ENCODE measurements at places on chromosomes 2 and 18.

GRCh38 chr2:99031481-99031880 is 95.5 kb upstream of the CRACDL start:
- no peak for DNase-seq

DNA sequence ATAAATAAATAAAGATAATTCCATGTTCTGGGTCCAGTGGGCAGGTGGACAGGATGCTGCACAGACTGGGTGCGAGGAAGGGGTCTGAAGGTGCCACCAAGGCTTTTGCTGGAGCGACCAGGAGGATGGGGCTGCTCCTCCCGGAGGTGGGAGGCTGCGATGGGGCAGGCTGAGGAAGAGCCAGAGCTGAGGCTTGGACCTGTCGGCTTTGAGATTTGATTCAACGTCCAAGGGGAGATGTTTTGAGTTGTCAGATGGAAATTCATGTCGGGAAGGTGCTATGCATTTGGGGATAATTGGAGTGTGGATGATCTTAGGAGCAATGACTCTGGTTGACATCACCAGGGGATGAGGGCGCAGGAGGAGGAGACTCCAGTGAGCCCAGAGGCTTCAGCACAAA is 11.7 kb downstream of the ALLC start:
- no peak for DNase-seq

DNA sequence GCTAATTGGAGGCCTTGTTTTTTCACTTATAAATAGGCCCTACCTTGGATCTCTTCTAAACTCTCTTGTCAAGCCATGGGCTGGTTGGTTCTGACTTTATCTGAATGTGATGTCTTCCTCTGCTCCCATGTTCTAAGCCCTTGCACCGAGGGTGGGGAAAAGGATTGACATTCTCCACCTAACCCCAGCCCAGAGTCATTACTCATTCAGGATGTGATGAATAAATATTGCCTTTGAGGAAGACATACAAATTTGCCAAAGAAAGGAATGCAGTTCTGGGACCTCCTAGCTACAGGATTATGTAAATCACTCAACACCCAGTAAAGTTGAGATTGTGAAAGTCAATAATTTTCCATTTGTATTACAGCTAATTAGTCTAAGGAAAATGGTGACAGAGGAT is 142.1 kb upstream of the LYPD6 start:
- DNase-seq: no peak

DNA sequence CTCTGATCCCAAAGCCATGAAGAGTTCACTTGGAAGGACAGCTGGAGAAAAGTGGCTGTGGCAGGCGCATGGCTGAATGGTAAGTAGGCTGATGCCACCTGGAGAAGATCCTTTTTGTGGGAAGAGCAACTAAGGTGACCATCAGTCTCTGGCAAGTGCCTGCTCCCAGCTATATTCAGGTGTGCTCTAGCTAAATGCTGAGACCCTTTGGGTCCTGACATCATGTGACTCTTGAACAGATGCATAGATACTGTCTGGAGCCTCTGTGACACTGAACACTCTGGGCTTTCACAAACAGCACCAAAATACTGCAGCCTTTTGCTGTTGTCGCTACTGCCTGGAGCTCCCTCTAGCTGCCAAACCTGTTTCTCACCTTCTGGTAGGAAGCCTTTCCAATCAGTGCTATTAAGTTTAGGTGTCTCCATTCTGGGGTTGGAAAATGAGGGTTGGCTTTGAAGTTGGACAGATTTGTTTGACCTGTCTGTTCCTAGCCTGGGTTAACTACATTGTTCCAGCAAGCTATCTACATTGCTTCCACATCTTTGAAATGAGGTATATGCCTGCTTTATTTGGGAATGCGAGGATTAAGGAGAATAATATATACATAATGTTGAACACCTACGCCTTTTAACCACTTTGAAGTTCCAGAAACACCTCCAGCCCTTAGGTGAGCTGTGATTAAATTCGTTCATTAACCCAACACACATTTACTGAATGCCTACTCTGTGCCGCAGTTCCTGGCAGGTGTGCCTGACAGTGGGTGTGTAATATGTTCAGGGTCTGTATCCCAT is 3.1 kb downstream of the EGR4 start:
- DNase-seq: peak; percentile 71

GRCh38 chr2:36487947-36488346 is 110.0 kb downstream of the FEZ2 start:
- DNase-seq: no peak

DNA sequence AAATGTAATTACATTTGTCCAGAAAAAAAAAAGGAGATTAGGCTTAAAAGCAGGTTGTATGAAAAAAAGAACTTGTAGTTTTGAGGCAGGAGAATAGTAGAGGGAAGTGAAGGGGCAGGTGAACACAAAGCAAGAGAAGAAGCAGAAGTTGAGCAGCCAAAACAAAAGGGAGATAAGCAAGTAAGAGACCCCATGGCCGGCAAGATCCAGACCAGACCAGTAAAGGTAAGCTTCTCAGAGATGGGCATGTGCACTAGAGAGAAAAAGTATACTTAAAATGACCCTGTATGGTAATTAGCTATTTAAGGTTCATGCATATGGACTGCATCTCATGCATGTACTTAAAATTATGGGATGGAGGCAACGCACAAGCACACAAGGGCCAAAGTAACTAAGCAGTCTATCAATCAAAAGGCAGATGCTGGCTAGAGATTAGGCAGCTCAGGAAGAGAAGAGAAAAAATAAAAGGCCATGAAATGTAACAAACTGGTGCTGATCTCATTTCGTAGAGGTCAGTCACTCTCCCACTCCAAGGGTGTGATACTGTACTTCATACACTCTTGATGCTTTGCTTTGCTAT is 9.7 kb downstream of the SIGLEC15 start:
- DNase-seq: no peak

DNA sequence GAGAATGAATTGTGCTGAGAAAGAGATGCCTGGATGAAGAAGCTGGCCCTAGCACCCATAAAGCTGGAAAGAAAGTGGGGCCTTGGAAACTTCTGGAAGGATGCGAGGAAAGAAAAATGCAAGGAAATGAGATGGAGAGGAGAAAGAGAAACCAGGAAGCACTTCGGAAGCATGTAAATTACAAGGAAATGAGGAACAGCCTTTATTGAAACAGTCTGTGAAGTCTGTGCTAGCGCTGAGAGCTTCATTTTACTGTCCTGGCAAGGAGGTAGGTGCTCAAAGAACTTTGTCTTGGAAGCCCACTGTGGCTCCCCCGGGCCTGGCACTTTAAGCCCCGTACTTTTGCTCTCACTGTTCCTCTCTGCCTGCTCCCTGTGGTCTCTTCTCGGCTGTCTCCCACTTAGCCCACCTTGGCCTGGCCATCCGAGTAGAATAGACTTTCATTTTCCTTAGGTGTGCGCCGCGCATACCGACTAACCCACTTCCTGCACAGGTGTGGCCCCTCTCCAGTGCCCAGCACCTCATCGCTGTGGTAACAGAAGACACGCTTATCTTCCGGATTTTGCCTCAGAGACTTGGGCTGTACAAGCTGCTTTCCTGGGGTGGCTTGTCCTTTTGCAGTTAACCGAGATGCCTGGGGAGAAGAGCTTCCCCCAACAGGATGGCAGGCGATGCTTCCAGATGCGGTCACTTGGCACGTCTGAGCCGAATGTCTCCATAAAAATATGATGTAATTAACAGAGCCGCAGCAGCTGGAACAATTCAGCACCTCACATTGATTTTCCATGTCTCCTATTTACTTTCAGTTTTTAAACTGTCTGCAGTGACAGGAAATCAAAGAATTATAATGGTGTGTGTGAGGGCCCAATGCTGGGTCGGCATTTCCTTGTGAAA is 199.6 kb downstream of the HRH4 start:
- no peak for DNase-seq
